Colonic mucosa (tissue), 4 donors: ENCODE measurements at places on chromosomes 4 and X. TPM values are rescaled to one million over a fixed set of nuclear protein-coding genes. Genes with fewer than 3 reads are reported as not detected.

VSIG4 gene
- total RNA-seq = 5.7 TPM

ACSL1 gene
- 23.3 TPM for total RNA-seq

HSD17B13 gene
- 1.1 TPM for total RNA-seq

HERC6 gene
- 6.2 TPM for total RNA-seq

SPANXN4 gene
- total RNA-seq = not detected

ZMAT1 gene
- total RNA-seq = 1.6 TPM

MSL3 gene
- total RNA-seq = 16.5 TPM

ADH7 gene
- total RNA-seq = not detected

AKAP4 gene
- not detected for total RNA-seq

FRMD7 gene
- total RNA-seq = not detected

PIM2 gene
- 14.3 TPM for total RNA-seq

RENBP gene
- 5.0 TPM for total RNA-seq

TIMP1 gene
- total RNA-seq = 84.1 TPM

EOLA1 gene
- 30.9 TPM for total RNA-seq

TCEAL2 gene
- total RNA-seq = 1.9 TPM

GRPEL1 gene
- total RNA-seq = 45.9 TPM

DUX4 gene
- total RNA-seq = not detected

CXCL9 gene
- total RNA-seq = 1.1 TPM

FHDC1 gene
- 13.9 TPM for total RNA-seq

TXK gene
- 0.57 TPM for total RNA-seq

LIMCH1 gene
- total RNA-seq = 4.7 TPM

SRPX gene
- total RNA-seq = 7.6 TPM

BRS3 gene
- total RNA-seq = not detected

EMCN gene
- total RNA-seq = 7.1 TPM

SYP gene
- total RNA-seq = 6.4 TPM

MAP9 gene
- 2.3 TPM for total RNA-seq

CXorf65 gene
- not detected for total RNA-seq

MAGEA4 gene
- not detected for total RNA-seq

MAGEA8 gene
- not detected for total RNA-seq

CLDN22 gene
- not detected for total RNA-seq
